ENCODE measurements at places on chromosomes 4 and X.

- no peak for DNase-seq
Measured at GRCh38 chr4:125016892-125017299, 297.9 kb upstream of the FAT4 start.

- no peak for DNase-seq
Measured at GRCh38 chr4:161696944-161697343, 466.9 kb downstream of the FSTL5 start.

GRCh38 chr4:11843340-11843739 lies 414.6 kb upstream of the HS3ST1 start:
- DNase-seq, result no peak

- DNase-seq, result peak; percentile 25
Measured at GRCh38 chrX:7132335-7133049, 15.0 kb upstream of the STS start.

GRCh38 chr4:168383510-168383909 lies 65.0 kb upstream of the DDX60 start:
- DNase-seq, result no peak

GRCh38 chr4:147737623-147738022 lies 5.7 kb downstream of the ARHGAP10 start:
- no peak for DNase-seq

- no peak for DNase-seq
Measured at GRCh38 chr4:163111588-163111987, 55.1 kb downstream of the NAF1 start.

GRCh38 chr4:162839814-162840213 lies 326.9 kb downstream of the NAF1 start:
- DNase-seq, result no peak

DNA sequence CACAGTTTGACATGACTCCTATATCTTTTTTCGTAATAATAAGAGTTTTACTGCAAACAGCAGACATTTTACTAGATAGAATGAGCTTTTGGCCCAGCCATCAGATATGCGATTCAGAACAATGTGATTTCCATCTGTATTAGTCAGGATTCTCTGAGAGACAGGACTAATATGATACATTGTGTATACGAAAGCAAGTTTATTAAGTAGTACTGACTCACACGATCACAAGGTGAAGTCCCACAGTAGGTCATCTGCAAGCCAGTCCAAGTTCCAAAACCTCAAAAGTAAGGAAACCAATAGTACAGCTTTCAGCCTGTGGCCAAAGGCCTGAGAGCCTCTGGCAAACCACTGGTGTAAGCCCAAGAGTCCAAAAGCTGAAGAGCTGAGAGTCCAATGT lies 24.1 kb downstream of the CXCL8 start:
- DNase-seq, result no peak

DNA sequence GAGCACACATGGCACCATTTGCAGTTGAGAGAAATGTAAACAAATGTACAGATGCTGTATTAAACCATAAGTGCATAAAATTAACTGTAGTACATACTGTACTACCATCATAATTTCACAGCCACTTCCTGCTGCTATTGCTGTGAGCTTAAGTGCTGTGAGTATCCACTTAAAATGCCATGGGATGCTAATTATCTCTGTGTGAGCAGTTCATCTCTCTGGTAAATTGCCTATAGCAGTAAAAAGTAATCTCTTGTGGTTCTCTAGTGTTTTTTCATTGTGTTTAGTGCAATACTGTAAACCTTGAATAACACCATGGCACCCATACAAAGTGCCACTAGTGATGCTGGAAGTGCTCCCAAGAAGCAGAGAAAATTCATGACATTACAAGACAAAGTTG lies 9.9 kb upstream of the SCOC start:
- no peak for DNase-seq

GRCh38 chrX:73850124-73851013 lies 287.4 kb downstream of the CHIC1 start:
- no peak for DNase-seq

DNA sequence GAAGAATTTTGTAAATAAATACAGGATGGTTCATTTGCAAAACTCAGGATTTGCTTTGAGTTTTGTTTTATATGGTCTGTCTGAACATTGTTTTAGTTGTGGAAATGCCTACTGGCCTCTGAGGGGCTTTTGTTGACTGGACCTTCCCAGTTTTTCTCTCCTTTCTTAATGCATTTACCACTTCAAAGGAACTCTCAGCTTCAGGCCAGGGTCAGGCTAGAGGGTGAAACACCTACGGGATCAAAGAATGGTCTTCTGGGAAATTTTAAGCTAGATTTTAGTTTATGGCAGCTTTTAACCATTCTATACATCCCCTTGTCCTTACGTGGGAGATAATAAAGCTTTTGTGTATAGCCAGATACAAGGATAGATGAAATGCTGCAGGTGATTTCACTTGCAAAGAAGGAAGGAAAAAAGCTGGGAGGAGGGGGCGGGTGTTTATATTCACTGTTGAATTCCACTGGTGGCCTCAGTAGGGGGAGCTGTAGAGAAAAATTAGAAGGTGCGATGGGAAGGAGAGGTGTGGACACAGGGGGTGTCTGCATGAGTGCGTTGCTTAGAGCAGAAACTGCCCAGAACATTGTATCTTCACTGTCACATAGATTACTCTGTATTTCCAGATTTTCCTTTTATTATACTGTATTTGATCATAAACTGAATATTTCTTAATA lies 151.8 kb downstream of the TSPAN5 start:
- no peak for DNase-seq

DNA sequence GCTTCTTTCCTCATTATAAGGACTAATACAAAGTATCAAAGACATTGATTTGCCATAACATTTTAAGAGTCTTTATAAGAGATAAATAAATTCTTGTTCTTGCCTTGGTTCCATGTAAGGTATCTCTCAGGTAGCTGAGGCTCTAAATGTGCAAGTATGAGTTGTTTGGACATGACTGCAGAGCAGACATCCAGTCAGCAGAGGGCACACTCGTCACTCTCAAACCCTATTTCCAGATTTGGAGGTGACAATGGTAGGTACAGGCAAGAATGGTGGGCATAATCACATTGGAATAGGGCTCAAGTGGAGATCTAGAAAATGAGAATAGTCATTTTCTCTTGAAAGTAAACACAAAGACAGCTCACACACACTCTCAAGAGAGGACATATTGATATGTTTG lies 133.3 kb upstream of the ZIC3 start:
- no peak for DNase-seq

DNA sequence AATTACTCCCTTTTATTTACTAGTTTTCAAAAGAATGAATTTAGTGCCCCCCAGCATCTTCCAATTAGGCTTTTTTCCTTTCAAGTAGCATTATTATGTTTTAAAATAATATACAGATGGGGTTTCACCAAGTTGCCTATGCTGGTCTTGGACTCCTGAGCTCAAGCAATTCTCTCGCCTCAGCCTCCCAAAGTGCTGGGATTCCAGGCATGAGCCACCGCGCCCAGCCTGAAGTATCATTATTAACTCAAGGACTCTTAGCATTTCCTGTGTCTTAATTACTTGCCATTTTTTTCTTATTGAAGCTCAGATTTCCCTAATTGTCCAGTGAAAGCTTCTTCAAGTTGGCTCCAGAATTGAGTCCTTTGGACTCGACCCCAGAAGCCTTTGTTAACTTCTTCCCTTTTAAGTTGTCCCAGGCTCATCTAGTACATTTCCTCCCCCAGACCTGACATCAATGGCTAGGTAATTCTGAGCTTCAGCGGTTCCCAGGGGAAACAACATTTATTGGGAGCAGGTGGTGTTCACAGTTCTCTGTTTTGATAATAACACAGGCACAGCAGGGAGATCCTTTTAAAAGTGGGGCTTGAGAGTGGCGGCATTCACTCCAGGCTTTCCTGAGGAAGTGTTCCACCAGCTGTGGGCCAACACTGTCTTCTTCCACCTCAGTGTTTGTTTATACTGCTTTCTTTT lies 10.0 kb downstream of the SAT1 start:
- DNase-seq, result no peak

DNA sequence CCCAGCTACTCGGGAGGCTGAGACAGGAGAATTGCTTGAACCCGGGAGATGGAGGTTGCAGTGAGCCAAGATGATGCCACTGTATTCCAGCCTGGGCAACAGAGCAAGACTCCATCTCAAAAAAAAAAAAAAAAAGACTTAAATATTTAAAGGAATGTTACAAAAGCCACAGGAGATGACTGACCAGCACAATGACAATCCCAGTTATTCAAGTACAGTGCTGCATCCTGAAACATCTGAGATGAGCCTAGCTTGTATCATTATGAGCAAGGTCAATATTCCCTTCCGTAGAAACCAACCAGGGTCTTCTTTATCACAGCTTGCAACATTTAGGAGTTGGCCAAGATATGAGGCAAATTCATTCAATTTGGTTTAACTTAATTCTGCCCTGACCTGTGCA lies 38.6 kb downstream of the LNX1 start:
- DNase-seq, result no peak

DNA sequence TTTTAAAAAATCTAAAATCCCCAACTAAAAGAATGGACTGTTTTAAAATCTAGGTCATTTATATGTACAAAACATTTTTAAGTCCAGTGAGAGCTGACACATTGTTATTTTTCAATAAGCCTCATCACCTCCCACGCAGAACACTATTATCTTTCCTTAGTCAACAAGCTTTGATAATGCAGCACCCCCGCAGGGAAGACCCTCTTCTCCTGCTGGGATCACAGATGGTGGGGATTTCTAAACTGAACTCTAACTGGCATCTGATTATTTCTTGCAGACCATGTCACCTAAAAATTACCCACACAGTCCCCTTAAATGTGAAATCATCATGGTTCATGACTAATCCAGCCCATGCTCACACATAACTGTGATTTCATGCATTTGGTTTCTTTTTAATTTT lies 11.6 kb downstream of the SYTL4 start:
- DNase-seq, result no peak

- DNase-seq, result no peak
Measured at GRCh38 chrX:7109049-7109531, 38.4 kb upstream of the STS start.

GRCh38 chrX:149979126-149979644 lies 40.9 kb upstream of the EOLA2 start:
- DNase-seq, result no peak

GRCh38 chr4:89067417-89067816 lies 10.4 kb upstream of the FAM13A start:
- DNase-seq, result no peak

DNA sequence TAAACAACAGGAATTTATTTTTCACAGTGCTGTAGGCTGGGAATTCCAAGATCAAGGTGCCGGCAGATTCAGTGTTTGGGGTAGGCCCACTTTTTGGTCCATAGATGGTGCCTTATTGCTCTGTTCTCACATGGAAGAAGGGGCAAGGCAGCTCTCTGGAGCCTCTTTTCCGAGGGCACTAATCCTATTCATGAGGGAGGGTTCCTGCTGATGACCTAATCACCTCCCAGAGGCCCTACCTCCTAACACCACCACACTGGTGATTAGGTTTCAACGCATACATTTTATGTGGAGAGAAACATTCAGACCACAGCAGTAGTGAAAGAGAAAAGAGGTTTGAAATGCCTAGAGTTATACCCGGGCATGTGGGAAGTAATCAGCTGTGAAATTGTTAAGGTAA lies 1.4 kb upstream of the POLA1 start:
- DNase-seq, result no peak

DNA sequence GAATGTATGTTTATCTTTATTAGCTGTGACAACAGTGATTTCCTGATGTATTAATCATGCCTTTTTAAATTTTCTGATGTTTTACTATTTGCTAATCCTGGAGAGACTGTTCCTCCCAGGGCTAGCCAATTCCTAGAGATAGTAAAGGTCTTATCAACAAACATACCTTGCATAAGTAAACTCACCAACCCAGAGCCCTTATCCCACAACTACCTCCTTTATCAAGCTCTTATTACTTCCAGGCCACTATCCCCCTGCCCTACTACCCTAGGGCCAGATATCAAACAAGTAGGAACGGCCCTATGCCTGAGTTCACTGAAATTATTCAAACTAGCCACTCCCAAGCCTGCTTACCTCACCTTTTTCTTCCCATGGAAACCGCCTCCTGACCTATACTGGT lies 58.2 kb upstream of the NPNT start:
- no peak for DNase-seq

GRCh38 chr4:133995243-133995960 lies 206.2 kb downstream of the PABPC4L start:
- DNase-seq, result no peak

DNA sequence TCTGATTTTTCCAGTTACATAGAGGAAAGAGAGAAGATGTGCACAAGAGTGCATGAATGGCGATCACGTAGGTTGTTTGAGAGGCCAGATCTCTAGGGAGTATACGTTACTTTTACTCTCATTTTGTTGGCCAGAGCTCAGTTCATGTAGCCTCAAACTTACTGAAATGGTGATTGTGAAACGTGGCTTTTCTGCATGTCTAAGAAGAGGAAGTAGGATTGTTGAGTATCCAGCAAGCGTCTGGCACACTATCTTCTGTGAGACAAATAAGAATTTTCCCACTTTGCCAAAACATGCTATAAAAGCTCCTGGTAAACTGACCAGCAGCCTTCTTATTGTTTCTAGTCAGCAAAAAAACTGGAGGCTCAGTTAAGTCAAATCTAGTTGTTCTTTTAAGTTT lies 264.5 kb upstream of the EMCN start:
- no peak for DNase-seq

GRCh38 chrX:63686878-63687714 lies 97.9 kb downstream of the ARHGEF9 start:
- DNase-seq, result no peak

DNA sequence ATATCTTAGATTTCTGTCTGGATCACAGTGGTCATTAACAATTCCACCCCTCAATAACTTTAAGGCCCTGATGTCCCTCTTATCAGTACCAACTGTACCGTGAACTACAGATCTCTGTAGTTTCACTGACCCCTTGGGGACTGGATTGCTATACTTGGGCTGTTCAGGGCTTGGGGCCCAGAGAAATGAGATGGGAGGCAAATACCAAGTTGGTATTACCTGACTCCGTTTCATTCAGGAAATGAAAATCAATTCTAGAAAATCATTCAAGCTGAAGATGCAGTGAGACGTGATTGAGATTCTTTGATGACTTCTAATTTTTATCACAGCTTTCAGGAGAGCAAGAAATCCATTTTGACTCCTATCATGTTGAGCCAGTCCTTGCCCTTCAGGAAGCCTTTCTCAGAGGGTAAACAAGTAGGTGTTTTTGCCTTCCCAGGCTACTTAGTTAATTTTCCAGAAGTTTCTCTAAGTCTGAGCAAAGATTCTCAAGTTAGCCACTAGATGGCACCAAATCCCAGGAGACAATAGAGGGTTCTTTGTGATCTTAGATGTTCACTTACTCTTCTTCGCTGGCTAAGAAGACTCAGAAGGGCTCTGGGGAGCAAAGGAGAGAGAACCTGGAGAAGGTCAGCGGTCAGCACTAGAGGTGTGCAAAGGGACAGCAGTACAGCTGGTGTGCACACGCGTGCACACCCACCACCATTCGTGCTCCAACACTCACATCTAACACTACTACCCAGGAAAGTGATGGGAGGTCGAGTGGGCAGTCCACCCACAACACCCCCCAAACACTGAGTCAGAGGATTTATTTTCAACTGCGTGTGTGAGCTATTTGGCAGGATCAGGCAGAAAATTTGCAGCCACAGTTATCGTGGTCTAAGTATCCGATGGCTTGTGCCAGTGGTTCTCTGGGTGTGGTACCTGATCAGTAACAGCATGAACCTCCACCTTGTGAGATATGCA lies 7.4 kb downstream of the HNRNPH2 start:
- peak; percentile 78 for DNase-seq
